Stimulated activated CD8-positive, alpha-beta memory T cell treated with anti-CD3 and anti-CD28 coated beads, Interleukin-15, amount 100 ng/mL, for 1 hour (primary cell): ENCODE measurements at places on chromosomes 5 and 9.

DNA sequence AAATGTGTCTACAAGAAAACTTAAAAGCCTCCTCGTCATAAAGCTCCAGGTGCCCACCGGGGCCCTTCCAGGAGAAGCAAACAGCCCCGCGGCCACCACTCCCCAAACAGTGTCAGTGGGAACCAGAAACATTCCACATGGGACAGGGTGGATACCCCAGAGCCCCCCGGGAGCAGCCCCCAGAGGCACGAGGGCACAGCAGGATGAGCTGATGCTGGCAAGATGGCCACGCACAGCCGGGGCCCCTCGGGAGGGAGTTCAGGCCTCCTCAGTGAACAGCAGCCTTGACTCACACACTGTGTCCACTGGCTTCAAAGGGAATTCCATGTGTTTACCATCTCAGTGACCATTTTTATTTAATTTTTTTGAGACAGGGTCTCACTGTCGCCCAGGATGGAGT is 10.5 kb downstream of the EXD3 start:
- no peak for DNase-seq

- no peak for DNase-seq
These were observed 178.8 kb upstream of the CDH10 start for GRCh38 chr5:24823625-24824024.

DNA sequence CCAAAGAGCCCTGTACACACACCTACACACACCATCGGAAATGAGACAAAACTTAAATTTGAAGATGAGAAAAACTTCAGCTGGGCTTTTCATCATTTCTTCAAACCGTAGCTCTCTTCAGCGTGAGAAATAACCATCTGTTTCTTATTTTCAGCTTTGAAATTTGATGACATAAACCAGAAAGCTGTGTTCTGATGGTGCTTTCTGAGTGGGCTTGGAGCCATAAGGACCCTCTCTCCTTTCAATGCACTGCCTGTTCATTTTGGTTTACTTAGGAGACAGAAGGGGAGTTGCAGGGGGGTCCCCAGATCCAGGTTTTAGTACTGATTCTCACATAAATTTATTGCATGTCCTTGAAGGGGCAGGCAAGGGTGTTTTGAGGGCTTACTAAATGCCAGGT is 9.5 kb downstream of the FBXO10 start:
- DNase-seq: no peak

DNA sequence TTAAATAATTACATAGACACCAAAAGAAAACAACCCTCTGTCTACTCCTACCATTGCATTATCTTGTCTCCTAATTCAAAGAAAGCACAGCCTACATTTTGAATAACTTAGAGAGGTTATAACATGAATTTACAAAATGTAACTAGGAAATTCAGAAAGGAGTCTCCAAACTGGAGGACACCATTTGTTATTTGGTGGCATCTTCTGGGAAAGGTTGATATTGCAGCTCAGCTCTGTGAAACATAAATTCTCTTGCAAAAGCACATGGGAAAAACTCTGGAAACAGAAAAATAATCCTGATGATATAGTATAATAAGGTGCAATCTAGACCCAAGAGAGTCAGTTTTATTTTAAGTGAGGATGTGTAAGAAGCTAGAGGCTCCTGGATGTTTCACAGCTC is 215.3 kb downstream of the MLLT3 start:
- no peak for DNase-seq

DNA sequence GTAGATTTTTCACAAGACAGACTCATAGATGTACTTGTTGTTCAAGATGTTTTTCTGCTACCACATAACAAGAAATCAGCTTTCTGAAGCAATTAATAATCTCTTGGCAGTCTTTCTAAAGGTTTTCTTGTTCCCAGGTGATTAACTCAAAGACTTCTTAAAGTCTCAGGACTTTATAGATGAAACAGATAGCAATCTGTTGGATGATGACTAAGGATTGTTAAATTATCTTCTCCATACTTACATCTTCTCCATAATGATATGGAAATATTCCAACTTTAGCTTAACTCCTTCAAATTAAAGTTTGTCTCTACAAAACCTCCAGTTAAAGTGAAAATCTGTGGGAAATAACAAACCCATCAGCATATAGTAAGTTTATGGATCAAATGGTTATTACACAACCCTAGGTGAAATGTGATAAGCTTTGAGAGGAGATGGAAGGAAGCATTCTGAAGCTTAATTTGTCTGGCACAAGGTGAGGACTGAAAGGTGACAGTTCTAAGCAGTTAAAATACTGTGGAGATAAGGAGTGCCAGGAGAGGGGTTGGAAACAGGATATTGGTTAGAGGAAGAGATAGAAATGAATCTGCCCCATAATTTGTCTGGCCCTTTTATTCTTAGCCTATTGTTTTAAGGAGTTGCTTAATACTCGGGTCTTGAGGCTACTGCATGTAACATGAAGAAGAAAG is 326.7 kb downstream of the ADGRV1 start:
- no peak for DNase-seq

DNA sequence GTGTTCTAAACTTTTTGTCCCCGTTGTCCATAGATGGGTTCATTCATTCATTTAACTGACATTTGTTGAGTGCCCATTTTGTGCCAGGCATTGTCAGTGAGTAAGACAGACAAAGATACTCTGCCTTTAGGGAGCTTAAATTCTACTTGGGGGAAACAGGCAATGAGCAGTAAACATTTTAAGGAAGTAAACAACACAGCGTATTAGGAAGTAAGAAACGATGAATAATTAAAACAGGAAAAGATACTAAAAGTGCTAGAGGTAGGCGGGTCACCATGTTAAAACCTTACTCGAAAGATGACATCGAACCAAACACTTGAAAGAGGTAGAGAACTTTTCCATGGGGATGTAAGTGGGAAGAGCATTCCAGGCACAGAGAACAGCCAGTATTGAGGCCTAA is 5.5 kb upstream of the MAML1 start:
- no peak for DNase-seq

- DNase-seq: no peak
These were observed 93.4 kb downstream of the KCNIP1 start for GRCh38 chr5:170597109-170597751.

DNA sequence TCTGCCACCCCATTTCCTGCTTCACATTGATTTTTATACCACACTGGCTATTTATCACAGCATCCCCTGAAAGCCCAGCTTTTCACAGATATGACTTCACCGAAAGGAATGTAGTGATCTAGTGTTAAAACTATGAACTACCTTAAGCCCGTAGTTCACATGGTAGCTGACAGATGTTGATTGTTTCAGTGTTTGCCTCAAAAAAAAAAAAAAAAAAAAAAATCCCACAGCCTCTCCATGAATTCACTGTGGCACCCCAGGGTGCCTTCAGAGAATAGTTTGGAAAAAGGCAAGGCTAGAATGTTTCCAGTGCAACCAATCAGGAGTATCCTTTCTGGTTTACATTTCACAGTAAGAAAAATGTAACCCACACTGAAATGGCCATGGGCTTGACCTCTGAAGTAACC is 37.1 kb downstream of the GLIS3 start:
- DNase-seq: no peak

DNA sequence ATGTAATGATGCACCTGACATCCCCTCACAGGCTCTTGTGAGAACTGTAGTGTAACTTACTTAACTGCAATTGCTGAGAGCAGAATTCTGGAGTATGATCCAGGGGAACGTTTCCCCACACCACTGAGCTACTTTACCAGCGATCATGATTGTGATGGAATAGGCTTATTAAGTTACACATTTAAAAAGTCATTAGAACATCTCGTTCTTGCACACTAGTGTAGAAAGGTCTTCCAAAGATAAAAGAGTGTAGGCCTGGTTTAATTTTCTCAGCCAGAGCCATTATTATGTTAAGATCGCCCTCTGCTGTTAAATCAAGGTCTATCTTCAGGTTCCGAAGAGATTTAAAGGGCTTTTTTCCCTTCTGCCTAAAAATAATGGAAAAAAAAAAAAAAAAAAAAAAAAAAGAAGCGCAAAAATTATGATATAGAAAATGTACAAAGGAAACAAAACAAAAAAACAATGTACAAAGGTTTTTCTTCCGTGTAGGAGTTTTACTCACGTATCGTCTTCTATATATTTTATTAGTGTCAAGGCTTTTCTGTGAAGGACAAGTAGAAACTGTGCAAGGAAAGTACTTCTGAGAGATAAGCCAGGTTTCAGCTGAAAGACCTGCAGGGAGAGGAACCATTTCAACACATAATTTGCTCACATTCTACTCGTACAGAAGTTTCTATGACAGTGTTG is 18.6 kb upstream of the MOB3B start:
- no peak for DNase-seq

DNA sequence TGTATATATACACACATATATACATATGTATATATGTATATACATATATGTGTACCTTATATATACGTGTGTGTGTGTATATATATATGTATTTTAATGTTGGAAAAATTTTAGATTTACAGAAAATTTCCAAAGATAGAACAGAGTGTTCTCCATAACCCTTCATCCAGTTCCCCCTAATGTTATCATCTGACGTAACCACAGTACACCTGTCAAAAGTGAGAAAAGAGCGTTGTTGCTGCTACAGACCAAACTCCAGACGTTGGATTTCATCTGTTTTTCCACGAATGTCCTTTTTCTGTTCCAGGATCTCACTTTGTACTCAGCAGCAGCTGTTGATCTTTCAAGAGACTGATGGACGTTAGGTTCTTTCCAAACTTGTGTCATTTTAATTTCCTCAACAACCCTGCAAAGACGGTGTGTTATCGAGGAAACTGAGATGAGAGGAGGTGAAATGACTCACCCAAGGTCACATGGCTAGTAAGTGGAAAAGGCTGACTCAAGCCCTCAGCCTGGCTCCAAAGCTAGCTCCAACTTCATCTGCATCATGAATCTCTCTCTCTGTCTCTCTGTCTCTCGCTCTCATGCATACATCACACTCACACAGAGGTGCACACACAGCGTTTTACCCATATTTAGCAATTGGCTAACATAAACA is 17.0 kb upstream of the NTNG2 start:
- no peak for DNase-seq

DNA sequence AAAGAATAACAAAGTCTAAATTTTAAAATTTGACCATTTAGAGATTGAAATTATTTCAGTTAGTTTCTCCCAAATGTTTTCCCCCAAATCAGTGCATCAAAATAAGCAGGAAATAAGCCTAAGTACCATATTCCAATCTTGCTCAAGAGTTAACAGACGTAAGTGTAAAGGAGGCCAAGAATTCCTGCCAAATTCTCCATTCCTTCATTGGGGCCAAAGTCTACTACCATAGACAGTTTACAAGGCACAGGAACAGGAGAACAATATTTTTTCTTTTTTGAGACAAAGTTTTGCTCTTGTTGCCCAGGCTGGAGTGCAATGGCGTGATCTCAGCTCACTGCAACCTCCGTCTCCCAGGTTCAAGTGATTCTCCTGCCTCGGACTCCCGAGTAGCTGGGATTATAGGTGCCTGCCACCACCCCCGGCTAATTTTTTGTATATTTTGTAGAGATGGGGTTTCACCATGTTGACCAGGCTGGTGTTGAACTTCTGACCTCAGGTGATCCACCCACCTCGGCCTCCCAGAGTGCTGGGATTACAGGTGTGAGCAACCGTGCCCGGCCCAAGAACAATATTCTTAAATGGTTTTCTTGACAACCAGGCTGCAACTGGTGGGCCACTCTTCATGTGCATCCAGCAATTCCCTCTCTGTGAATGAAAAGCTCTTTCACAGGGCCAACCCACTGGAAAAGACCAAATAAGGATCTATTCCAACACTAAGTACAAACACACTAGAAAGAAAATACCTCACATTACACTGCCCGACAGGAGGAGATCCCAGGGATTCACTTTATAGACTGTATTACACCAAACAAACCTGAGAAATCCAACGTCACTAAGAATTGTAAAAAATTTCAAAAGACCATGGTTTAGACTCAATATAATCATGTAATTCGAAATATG is 127.7 kb downstream of the MAPKAP1 start:
- no peak for DNase-seq

DNA sequence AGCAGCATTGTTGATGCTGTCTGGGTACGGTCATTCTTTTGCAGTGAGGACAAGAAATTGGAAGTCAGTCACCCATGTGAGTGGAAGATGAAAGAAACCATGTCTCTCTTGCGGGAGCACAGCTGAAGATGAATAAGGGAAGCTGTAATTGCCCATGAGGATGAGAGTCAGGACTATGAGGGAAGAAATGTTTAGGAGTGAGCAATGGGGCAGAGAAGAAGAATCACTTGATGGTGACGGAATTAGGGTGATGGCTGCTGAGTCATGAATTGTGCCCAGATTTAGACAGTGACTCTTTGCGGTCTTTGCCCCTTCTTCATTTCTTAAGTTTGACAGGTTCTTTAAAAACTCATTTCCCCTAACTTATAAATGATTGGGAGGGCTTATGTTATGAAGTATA is 183.3 kb downstream of the MAST4 start:
- no peak for DNase-seq

DNA sequence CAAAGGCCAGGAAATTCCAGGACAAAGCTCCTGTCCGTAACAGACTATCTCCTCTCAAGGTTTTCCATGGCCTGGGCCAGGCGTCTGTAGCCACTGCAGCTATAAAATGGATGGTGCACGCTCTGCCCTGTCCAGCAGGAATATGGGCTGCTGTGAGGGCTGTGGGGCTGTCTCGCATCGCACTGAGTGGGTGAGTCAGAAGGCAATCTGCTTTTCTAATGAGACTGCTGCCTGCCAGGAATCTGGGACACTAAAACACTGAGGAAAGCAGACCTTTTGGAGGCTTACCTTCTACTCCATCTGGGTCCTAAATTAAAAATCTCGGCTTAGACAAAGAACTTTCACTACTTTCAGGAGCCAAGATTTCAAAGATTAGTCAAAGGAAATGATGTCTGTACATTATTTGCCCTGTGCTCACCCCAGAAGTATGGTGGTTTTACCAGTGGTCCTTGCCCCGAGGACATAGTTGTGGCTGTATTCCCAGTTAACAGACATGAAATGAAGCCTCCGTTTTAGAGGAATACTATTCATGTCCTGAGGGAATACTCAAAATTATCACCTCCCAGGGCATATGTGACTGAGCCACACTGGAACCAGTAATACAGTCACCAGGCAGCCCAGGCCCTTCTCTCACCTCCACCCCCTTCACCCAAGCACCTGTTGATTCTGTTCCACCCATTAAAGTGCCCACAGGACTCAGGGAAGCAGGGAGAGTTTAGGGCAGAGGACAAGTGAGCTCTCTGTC is 56.4 kb downstream of the PFDN1 start:
- no peak for DNase-seq

DNA sequence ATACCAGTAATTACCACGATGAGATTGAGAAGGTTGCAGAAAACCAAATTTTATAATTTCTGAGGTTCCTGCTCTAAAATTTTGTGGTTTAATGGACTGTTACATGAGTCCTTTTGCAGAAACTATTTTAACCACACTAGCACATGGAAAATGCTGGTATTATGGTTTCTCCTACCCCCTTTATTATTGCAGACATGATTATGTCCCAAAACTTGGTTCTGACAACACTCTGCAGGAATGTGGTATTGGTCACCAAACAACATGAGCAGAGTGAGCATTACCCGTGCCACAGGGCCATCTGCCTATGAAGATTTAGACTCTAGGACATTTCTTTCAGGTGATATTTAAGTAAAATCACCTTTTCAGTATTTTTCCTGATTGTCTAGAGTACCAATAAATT is 2.8 kb upstream of the ECM2 start:
- DNase-seq: no peak

- DNase-seq: no peak
These were observed 58.5 kb downstream of the CSF2 start for GRCh38 chr5:132132138-132132537.

GRCh38 chr9:22237497-22238363 is 208.9 kb upstream of the DMRTA1 start:
- DNase-seq: no peak
